Stimulated activated CD4-positive, alpha-beta T cell treated with anti-CD3 and anti-CD28 coated beads, Interleukin-1b, Interleukin-23, amount 100 ng/mL, for 4 hours (primary cell): ENCODE measurements at places on chromosomes 7 and 10.

- DNase-seq, result no peak
Observed at GRCh38 chr7:1060315-1061072, 16.1 kb downstream of the GPR146 start.

DNA sequence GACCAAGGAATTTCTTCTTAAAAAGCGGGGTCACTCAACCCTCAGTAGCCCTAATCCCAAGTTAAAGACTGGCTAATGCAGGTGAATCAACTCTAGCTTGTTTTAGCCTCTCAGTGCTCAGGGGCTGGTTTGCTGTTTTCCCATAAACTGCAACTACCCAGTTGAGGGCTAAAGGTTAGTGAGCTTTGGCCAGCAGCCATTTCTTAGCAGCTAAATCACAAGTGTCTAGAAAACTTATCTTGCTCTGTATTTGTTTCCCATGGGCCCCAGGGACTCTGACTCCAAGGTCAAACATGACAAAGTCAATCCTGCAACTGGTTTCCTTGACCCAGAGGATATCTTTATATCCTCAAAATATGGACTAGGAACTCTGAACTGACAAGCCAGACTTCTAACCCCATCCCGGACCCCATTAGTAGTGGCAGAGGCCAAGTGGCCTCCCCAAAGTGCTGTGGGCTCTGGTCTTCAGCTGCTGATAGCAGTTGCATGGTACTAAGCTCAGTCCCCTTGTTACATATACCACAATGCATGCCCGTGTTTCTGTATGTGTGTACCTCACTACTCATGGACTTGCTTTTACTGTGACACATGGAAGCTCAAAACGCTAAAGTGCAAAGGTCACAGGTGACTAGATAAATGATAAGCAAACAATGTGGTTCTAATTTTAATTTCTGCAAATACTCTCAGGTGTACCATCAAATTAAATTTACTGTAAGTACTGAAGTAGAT lies 793.0 kb upstream of the IGFBP3 start:
- DNase-seq, result no peak

- no peak for DNase-seq
Observed at GRCh38 chr7:74619235-74619860, 38.2 kb upstream of the GTF2I start.

GRCh38 chr7:90383422-90383821 lies 19.8 kb upstream of the CLDN12 start:
- DNase-seq, result no peak

DNA sequence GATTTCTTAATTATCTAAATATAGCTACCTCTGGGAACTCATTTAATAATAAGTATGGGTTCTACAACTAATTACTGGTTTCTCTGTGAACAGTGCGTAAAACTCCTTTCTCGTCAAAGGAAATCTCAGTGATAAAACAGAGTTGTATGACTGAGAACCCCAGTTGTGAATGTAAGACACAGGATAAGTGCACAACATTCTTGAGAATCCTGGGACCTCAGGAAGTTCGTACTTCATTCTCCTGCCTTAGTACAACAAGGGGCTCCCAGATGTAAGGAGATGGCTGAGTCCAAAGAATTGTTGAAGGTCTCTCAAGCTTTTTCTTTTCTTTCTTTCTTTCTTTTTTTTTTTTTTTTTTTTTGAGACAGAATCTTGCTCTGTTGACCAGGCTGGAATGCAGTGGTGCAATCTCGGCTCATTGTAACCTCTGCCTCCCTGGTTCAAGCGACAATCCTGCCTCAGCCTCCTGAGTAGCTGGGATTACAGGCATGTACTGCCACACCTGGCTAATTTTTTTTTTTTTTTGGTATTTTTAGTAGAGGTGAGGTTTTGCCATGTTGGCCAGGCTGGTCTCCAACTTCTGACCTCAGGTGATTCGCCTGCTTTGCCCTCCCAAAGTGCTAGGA lies 12.5 kb downstream of the DENND10 start:
- DNase-seq, result no peak

DNA sequence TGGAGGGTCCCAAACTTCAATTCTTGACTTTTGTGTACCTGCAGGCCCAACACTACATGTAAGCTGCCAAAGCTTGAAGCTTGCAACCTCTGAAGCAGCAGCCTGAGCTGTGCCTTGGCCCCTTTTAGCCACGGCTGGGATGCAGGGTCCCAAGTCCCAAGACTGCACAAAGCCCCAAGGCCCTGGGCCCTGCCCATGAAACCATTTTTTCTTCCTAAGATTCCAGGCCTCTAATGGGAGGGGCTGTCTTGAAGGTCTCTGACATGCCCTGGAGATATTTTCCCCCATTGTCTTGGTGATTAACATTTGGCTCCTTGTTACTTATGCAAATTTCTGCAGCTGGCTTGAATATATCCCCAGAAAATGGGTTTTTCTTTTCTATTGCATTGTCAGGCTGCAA lies 52.7 kb downstream of the MTURN start:
- DNase-seq, result no peak

DNA sequence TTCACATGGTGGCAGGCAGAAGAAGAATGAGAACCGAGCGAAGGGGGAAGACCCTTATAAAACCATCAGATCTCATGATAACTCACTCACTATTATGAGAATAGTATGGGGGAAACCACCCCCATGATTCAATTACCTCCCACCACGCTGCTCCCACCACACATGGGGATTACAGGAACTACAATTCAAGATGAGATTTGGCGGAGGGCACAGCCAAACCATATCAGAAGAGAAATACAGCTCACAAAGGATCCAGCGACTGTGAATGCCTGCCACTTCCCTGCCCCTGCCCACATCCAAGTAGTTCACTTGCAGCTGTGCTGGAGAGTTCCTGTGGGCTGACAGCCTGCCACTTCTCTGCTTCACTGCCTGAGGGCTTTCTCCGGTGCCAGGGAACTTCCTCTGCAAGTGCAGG lies 148.7 kb downstream of the C7orf25 start:
- DNase-seq, result no peak

DNA sequence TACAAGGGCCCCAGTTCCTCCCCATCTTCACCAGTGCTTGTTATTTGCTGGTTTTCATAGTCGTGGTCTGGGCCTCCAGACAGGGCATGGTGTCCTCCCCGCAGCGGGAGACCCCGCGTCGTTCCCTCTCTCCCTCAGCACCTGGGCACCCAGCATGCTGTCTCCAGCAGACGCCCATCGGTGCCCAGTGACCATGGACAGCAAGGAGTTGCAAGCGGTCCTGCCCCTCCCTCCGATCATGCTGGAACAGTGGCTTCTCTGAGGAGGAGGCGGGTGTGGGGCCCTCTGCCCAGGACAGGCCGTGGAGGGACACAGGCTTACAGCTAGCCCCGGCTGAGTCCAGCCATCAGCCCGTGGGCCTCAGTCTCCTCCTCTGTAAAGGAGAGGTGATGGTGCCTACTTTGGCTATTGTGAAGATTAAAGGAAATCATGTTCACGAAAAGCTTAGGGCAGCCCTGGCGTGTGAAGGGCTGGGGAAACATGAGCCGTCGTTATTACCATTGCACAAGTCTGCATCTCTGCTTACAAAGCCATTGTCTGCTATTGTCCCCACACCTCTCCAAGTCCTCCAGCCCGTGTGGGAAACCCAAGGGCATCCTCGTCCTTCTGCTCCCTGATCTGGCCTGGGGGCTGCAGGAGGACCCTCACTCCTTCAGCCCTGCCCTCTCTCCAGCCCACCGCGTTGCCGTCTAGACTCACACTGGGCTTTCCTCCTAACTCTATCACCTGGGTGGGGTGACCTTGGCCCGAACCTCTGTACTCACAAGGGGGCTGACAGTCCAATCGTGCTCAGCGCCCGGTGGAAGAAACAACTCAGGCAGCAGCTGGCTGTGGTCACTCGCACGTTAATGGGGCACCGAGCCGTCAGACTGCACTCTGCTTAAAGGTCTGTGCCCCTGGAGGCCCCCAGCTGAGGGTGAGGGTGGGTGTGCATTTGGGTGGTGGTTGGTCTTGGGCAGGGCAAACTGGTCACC lies 29.9 kb downstream of the EN2 start:
- no peak for DNase-seq

- DNase-seq, result no peak
Observed at GRCh38 chr10:130804281-130804680, 507.2 kb downstream of the TCERG1L start.

DNA sequence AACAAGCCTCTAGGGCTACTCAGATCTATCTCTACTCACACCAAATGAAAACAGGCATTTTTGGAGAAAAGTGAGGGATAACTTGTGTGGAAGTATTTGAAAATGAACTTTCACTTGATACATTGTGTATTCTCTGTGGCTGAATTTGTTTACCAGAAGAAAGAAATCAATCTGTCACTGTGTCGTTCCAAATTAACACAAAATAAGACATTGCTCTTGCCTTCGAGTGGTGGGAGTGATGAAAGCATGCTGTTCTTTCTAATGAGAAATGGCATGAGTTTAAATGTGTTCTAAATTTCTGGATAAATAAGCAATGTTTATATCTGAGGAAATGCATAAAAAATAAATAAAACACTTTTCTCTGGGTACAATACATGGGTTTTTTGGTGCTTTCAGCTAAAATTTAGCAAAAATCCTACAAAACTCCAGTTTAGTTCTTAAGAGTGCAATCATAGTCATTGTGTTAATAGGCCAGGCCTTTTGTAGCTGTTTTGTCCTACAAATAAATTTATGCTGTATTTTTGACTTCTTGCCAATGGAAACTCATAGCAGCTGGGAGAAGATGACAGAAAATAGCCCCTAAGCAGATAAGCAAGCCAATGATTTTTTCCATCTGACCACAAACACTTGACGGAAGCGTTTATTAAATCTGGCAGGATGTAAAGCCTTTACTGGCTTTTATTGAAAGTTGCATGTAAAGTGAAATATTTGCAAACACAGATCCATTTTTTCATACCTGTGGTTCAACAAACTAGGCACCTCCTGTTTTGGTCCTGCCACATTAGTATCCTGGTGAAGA lies 1064.1 kb upstream of the GHITM start:
- DNase-seq, result no peak

- no peak for DNase-seq
Observed at GRCh38 chr7:2461268-2462026, 14.8 kb downstream of the GRIFIN start.

- DNase-seq, result no peak
Observed at GRCh38 chr7:43392638-43393330, 190.1 kb upstream of the STK17A start.

DNA sequence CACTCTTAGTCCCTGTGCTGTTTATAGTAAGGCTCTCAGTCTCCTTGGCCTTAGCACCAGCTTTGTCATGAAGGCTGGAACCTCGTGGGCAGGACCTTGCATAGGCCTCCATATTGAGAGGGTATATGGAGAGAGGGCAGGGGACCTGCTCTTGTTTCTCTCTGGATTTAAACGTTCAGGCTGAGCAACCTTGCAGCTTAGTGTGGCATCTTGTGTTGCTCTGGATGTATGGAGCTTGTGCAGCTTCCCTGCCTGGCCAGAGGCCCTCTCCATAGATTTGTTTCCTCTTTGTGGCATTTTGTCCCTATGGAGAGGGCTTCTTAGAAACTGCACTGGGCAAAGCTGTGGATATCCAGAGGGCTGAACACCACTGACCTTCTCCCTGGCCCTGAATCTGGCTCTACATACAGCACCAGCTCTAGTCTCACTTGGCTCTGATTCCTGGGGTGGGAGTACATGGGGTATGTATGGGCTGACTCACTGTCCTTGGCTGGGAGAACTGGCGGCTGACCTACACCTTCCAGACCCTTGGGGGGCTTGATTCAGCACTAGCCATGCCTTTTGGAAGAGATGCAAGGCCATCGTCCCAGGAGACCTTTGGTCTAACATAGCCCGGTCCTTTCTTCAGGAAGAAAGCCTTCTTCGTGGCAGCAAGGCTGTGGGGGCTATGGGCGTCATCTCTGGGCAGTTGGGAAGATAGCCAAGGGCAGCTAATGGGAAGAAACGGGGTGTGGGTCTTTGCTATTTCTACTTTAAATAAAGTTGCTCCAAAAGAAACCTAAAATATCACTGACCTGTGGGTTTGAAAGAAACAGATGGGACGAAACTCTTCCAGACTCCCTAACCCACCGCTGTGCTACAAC lies 30.5 kb downstream of the ITPRIP start:
- DNase-seq, result no peak

GRCh38 chr7:92075455-92076158 lies 58.7 kb downstream of the CYP51A1 start:
- DNase-seq, result no peak

DNA sequence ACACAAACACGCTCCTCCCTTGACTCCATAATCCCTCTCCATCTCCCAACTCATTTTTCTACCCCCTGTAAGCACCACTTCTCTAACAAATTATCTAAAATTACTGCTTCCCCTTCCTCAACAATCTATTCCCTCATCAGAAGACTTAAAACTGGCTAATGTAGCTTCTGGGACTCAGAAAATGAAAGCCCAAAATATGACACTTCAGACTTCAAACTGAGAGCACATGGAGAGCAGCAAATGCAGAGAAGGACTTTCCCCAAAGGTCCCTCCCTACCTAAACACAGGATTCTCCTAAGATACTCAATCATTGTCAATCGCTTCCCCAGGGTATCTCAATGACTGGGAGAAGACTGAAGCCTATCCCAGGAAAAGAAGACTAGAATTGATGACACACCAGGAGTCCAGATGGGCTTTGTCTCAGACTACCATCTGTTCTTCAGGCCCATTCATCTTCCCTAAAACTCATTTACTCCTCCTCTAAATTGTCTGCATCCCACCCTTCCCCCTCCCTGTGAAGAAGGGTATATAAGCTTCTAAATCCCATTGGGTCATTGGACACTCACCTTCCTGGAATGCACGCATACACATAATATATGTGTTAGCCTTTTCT lies 39.2 kb downstream of the ST8SIA6 start:
- no peak for DNase-seq

DNA sequence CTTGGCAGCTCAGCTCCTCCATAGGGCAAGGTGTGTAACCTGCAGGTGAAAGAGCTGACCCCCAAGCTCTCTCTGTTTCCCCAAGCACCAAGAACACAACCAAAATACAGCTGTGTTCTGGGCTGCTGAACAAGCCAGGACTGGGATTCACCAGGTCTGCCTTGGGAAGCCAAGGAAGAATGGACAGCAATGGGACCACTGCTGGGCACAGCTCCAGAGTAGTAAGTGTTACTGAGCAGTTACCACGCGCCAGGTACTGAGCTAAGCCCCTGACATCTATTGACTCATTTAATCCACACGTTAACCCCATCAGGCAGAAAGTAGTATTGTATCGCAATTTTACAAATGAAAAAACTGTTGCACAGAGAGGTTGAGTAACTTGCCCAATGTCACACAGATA lies 168.3 kb downstream of the GRID1 start:
- DNase-seq, result no peak

DNA sequence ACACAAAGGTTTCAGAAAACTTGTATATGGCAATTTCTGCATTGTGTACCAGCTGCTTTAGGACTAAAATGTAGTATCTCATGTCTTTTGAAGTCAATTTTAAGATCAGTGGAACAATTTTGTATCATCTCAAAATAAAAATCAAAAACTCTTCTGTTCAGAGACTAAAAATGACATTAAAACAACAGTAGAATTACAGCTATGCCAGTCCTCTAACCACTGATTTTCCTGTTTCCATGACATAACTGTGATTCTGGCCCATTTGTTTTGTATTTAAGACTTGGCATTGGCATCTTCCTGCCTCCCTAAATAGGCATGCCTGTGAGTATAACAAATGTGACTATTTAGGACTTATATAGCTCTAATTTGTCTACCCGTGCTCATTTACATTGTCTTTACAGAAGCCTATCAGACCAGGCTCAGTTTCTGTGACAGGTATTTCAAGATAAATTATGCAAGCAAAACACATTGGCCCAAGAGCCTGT lies 29.1 kb upstream of the VPS41 start:
- DNase-seq, result no peak
